ENCODE measurements at places on chromosomes 16 and 17. TPM values are rescaled to one million over a fixed set of nuclear protein-coding genes. Genes with fewer than 3 reads are reported as not detected.

DNA sequence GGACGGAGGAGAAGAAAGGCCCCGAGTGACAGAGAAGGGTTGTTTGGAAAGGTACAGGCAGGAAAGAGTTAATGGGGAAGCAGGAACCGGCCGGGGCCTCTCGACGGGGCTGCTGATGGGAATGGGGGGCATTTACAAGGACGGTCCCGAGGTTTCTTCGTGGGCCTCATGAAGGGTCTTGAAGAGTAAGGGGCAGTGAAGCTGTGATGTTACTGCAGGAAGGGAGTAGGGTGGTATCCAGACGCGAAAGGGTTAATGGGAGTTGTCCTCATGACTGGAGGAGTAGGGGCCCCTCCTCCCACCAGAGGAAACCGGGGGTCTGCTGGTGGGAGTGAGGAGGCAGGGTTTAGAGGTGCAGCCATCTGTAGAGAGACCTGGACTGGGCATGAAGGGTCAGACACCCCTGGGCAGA is 481 bp downstream of the PDK2 start:
- DNase-seq = no peak
- peak overlapping the region; percentile 76 for H3K27ac ChIP-seq
- H3K4me1 ChIP-seq = peaks cover 34% of the 10 kb centered on the region
- peaks cover 3% of the 10 kb centered on the region for H3K36me3 ChIP-seq

- no peak overlapping the region for H3K4me3 ChIP-seq
- peaks cover 29% of the 10 kb centered on the region for H3K4me1 ChIP-seq
- H3K27me3 ChIP-seq = no peaks in the 10 kb centered on the region
- DNase-seq = peak; percentile 87
- H3K27ac ChIP-seq = peak overlapping the region; percentile 58
Observed at GRCh38 chr17:39208893-39209292, 8.8 kb downstream of the RPL19 start.

- H3K4me3 ChIP-seq = no peak overlapping the region
- no peaks in the 10 kb centered on the region for H3K36me3 ChIP-seq
- no peak for DNase-seq
- no peaks in the 10 kb centered on the region for H3K27me3 ChIP-seq
Observed at GRCh38 chr17:61230972-61231820, 168.4 kb upstream of the TBX2 start.

GRCh38 chr17:18917506-18918032 is 34.4 kb upstream of the SLC5A10 start:
- no peak for DNase-seq
- no peak overlapping the region for H3K27ac ChIP-seq
- H3K36me3 ChIP-seq = peaks cover 17% of the 10 kb centered on the region
- H3K4me3 ChIP-seq = no peak overlapping the region
- H3K4me1 ChIP-seq = peaks cover 16% of the 10 kb centered on the region

GRCh38 chr16:27175888-27176287 is 27.4 kb upstream of the KDM8 start:
- no peak overlapping the region for H3K27ac ChIP-seq
- no peaks in the 10 kb centered on the region for H3K4me1 ChIP-seq
- no peaks in the 10 kb centered on the region for H3K27me3 ChIP-seq
- no peak for DNase-seq
- H3K36me3 ChIP-seq = no peaks in the 10 kb centered on the region
- H3K4me3 ChIP-seq = no peak overlapping the region

Gene PARD6A
- total RNA-seq = 7.4 TPM

Gene ICAM2
- total RNA-seq = 27.5 TPM

DNA sequence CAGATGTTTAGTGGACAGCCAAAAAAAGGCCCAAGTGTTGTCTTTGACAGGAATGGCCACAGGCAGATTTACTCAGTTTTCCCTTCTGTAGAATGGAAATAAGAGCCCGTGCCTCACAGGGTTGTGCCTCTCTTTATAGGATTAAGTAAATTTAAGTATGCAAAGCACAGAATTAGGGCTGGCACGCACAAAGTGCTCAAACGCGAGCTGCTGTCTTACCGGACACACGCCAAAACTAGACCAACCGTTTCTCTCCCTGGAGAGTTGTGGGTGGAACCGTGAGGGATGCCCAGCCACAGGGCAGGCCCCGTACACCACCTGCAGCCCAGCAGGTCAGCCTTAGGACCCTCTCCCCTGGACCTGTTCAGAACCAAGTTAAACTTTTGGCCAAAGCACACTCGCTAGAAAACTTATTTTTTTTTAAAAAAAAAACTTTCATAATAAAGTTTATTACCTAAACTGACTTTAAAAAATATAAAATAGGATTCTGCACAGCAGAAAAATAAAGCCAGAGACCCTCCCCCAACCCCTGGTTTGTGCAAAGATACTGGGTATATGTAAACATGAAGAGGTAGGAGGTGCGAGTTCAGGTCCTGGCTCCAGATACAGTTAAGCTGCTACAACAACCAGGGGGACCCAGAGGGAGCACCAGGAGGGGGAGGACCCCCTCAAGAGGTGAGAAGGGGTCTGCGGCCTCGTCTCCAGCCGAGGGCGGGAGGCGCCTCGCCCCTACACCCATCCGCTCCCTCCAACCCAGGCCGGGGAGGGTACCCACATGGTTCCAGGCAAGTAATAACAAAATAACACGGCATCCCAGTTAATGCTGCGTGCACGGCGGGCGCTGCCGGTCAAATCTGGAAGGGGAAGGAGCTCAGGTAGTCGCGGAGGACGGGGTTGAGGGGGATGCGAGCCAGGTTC is 1.8 kb downstream of the SOCS1 start:
- peak overlapping the region; percentile 83 for H3K4me3 ChIP-seq
- H3K36me3 ChIP-seq = no peaks in the 10 kb centered on the region
- DNase-seq = no peak

- DNase-seq = no peak
- no peak overlapping the region for H3K4me3 ChIP-seq
- H3K4me1 ChIP-seq = no peaks in the 10 kb centered on the region
Observed at GRCh38 chr17:56652628-56653027, 59.1 kb downstream of the NOG start.

DNA sequence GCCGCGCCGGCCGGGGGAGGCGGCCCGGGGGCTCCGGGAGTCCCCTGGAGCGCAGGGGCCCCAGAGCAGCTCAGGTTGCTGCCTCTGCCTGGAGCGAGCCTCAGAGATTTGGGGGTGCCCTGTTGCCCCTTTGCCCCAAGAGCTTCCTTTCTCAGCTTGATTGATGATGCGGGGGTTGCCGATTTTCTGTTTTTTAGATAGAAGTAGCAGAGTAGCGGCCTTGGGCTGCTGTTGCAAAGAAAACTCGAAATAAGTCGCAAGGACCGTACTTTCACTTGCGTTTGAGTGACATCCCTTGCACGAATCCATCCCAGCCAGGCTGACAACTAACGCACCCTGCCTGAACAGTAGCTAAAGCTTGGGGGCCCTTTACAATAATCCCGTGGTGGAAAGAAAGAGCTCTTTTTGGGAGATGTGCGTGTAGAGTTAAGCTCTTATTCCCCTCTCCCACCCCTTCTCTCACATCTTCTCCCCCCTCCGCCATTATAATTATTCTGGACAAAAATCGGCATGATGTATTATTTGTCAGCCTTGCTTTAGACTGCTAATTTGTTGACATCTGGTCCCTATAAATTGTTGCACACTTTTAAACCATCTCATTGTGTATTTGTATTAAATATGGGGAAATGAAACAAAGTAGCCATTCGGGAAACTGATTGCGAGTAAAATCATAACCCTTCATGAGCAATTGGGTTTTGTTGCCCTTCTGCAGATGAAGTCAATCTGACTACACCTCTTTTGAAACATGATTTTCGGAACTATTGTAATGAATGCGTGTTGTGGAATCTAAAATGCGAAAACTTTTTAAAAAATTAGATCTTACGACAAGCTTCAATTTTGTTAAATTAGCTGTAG is 873 bp downstream of the USP10 start:
- DNase-seq = peak; percentile 15
- H3K4me1 ChIP-seq = peaks cover 16% of the 10 kb centered on the region
- H3K4me3 ChIP-seq = peak overlapping the region; percentile 43
- no peaks in the 10 kb centered on the region for H3K27me3 ChIP-seq

DNA sequence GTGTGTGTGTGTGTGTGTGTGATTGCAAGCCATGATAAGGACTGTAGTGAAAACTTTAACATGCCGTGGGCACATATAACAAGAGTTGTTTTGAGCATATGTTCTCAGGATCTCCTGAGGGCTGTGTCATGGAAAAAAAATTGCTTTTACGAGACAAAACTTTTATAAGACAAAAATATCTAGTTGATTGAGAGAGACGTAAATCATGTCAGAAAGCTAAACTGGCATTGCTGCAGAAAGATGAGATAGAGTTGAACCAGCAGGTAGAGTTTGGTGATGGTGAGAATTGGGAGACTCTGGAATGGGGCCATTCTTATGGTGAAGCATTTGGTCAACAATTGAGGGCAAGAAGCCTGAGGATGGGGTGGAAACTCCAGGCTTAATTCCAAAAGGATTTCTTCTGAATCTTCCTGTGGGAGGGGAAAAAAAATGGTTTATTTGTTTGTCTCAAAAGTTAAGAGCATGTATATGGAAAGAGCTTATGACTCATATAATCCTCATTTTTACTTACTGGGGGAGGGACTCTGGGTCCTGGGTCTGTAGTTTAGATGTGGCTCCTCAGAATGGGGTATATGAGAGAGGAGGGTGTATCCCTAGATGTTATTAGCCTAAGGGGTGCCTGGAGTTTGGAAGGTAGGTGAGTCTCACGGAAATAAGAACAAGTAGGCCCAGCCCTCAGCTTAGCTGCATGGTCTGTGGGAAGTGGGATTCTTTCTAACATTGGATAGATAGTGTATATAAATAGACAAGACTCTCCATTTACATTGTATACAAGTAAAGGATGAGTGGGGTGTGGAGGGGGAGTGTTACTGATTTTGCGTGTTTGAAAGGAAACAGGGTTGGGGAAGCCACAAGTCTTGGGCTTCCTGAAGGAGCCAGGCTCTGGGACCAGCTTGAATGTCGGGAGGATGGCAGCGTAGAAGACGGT is 7.1 kb downstream of the MINK1 start:
- no peak overlapping the region for H3K4me3 ChIP-seq
- H3K36me3 ChIP-seq = no peaks in the 10 kb centered on the region
- H3K27ac ChIP-seq = no peak overlapping the region
- no peaks in the 10 kb centered on the region for H3K27me3 ChIP-seq
- no peak for DNase-seq

GRCh38 chr16:82732461-82732860 is 105.7 kb downstream of the CDH13 start:
- no peaks in the 10 kb centered on the region for H3K4me1 ChIP-seq
- DNase-seq = no peak
- H3K4me3 ChIP-seq = no peak overlapping the region

Gene XAF1
- total RNA-seq = 34.1 TPM

DNA sequence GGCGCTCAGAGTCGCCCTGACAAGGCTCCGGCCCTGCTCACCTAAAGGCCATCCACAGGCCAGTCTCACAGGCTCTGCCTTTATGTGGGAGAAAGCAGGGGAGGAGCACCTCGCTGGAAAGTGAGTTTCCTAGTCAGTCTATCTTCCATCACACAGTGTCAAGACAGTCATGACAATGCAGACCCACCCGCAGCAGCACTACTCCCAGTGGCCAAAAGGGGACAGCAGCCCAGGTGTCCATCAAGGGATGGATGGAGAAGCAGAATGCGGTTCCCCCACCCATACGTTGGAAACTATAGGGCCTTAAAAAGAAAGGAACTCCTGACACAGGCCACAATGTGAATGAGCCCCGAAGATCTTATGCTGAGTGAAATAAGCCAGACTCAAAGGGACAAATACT is 226.8 kb downstream of the ENGASE start:
- H3K27ac ChIP-seq = no peak overlapping the region
- H3K4me3 ChIP-seq = no peak overlapping the region
- DNase-seq = no peak

Gene CETP
- total RNA-seq = 1.2 TPM

GRCh38 chr16:8595783-8596182 is 5.5 kb upstream of the TMEM114 start:
- H3K4me3 ChIP-seq = no peak overlapping the region
- no peaks in the 10 kb centered on the region for H3K36me3 ChIP-seq
- H3K4me1 ChIP-seq = no peaks in the 10 kb centered on the region
- DNase-seq = no peak
- no peak overlapping the region for H3K27ac ChIP-seq

Gene SETD1A
- total RNA-seq = 7.7 TPM

GRCh38 chr16:61957075-61957855 is 79.0 kb downstream of the CDH8 start:
- no peak overlapping the region for H3K4me3 ChIP-seq
- no peak for DNase-seq
- no peaks in the 10 kb centered on the region for H3K27me3 ChIP-seq

GRCh38 chr16:23174622-23175021 is 7.9 kb upstream of the SCNN1G start:
- H3K4me1 ChIP-seq = no peaks in the 10 kb centered on the region
- H3K4me3 ChIP-seq = no peak overlapping the region
- no peak for DNase-seq
- no peaks in the 10 kb centered on the region for H3K27me3 ChIP-seq
- no peaks in the 10 kb centered on the region for H3K36me3 ChIP-seq
- H3K27ac ChIP-seq = no peak overlapping the region

Gene TM4SF5
- total RNA-seq = not detected

DNA sequence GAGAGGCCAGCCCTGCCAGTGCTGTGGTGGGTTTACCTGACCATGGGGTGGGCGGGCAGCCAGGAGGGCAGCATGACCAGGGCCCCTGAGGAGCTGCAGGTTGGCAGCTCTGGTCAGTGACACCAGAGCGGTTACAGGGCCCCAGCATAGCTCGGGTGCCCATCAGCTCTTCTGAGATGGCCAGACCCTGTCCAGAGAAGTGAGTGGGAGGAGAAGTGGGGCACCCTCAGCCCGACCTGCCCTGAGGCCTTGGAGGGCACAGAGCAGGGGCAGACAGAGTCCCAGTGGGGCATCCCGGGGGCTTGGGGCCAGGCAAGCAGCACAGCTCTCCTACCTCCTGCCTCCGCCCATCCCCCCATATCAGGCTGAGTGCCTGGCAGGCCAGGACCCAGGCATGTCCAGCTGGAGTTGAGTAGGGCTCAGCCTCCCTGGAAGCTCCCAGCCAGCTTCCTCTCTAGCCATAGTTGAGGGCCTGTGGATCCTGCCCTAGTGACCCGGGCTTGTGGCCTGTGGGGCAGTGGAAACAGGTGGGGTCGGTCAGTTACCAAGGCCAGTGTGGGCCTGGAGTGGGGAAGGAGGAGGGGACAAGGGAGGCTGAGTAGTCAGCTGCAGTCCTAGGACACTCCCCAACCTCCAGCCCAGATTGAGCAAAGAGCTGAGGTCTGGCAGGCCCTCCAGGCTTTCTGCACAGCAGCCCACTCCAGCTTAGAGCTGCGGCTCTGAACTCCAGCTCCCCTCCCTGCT is 83.5 kb downstream of the AMFR start:
- H3K27me3 ChIP-seq = no peaks in the 10 kb centered on the region
- no peak overlapping the region for H3K27ac ChIP-seq
- no peaks in the 10 kb centered on the region for H3K36me3 ChIP-seq

Gene KANSL1
- total RNA-seq = 116 TPM

Gene CCL16
- total RNA-seq = not detected

Gene TCAP
- total RNA-seq = 1.6 TPM
